ENCODE measurements at places on chromosomes 6 and 20.

DNA sequence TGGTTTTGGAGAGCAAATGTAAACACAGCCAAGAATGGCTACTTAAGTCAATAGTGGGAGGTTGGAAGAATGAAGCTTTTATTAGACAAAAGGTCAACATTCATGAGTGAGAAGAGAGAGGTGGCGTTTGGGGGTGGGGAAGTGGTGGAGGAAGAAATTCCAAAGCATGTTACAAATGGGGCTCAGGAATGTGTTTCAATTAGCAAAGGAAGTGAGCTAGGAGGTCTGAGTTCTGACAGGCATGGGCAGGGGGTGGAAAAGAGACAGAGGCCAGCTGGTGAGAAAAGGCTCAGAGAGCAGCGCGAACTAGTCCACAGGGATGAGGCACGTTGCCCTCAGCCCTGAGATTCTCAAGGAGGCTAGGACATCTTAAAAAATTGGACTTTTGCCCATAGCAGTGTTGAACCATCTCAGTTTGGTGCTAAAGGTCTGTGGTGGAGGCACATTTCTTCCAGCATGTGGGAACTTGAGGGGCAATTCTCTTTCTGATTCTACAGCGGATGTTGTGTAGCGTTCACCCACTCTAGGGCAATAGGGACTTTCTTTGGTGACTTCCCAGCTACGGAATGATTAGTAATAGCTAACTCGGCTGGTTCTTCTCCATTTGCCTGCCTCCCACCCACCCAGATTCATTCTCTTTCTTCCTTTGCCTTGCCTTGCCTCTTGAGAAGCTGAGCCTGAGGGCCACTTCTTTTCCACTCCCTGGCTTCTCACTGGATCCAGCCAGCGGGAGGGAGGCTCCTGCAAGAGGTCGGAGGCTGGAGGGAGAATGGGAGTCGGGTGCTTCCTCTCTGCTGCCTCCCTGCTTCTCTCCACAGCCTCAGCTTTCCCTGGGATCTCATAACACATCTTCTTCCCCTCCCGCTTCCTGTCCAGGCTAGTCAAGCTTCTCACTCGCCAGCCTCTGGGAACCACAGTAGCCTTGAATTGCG, 45.1 kb upstream of the NEDD9 start:
- no peak for DNase-seq

- DNase-seq, result no peak
Observed at GRCh38 chr20:59325142-59325523, 24.7 kb downstream of the EDN3 start.

GRCh38 chr6:151098166-151098565, 141.6 kb upstream of the AKAP12 start:
- DNase-seq, result no peak

DNA sequence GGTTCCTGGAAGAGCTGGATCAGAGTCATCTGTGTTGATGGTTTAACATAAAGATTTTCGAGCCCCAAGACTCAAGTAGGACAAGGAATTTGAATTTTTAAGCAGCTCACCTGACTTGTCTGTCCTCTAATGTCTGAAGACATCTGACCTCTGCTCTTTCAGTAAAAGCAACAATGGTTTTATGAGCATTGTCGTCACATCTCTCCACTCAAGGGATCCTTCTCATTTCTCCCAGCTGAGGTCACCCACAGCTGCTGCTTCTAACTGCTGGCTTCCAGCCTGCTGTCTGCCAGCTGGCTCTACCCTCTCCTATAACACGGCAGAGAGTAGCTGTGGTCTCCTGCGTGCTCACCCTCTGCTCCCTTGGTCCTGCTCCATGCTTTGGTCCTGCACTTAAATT, 24.7 kb upstream of the HDAC2 start:
- DNase-seq, result peak; percentile 6

DNA sequence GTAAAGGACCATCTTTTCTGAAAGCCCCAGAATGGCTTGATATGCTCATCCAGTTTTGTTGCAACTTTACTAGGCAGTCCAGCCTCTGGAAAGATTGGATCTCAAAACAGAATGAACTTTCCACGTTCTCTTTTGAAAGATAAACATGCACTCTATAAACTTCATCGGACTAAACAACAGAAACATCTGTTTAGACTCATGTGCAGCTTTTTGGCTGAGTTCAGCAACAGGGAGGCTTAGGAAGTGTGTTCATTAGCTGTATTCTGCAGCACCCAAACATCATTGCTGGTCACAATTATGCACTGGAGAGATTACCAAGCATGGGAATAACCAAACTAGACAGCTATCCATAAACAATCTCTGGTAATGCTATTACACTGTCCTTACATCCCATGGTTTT, 180.5 kb downstream of the TENT5A start:
- no peak for DNase-seq

GRCh38 chr20:44223721-44224120, 13.2 kb upstream of the OSER1 start:
- no peak for DNase-seq

DNA sequence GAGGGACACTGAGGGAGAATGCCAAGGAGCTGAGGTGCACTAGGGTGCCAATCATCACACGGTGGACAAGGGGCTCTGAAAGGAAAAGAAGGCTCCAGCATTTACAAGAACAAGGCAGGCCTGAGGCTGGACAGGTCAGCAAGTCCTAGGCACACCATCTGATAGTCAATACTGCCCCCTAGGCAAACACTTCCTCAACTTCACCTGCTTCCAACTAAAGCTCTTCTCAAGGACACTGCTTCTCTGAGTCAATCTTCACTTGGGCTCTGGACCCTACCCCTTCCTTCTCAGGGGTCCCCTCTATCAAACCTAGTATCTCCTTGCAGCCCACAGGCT, 37.7 kb upstream of the SLC4A11 start:
- DNase-seq, result no peak

- no peak for DNase-seq
Observed at GRCh38 chr20:34891166-34892062, 15.0 kb downstream of the ACSS2 start.

- no peak for DNase-seq
Observed at GRCh38 chr6:119446115-119446554, 96.6 kb upstream of the MAN1A1 start.

DNA sequence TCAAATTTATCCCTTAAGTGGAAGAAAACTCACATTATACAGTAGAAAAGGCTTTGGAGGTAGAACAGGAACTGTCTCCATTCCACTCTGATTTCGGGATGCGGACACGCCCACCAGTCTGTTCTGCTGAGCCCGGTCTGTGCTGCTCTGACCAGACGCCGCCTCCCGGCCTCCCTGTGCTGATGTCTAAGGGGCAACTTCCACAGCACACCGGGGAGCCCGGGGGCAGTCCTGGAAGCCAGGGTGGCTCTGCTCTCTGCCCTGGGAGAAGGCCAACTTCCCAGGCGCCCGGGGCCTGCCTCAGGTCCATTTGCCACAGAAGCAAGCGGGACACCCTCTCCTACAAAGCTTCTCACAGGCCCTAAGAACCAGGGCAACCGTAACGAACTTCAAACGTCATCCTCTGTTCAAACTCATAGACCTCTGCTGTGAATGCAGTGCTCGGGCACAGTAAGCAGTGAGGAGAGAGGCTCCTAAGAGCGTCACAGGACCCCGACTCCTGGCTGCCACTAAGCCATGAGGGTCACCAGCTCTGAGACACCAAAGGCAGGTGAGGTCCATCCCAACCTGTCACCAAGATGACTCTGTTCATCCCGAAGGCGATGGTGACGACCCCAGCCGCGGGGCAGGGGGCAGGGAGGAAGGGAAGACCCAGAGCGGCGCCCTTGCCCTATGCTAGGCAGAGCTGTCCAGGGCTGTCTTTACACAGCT, 5.6 kb downstream of the TAF4 start:
- DNase-seq, result no peak

- no peak for DNase-seq
Observed at GRCh38 chr20:36548006-36548315, 6.6 kb downstream of the MYL9 start.

DNA sequence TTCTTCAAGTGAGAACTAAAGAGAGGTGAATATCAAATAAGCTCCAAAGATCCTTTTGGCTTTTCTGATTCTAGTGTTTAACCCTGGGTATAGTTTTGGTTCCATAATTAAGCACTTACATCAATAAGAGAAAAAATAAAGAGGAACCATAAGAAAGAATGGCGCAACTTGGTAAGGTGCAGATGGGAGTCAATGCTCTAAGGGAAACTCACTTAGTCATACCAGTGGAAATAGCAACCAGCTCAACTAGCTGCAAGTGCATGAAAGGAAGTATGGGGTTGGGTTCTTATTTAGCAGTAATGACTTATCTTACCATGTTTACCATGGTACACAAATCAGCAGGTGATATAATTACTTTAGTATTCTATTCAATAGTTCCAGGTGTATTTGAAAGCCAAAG, 296.5 kb upstream of the RUNX2 start:
- DNase-seq, result no peak

DNA sequence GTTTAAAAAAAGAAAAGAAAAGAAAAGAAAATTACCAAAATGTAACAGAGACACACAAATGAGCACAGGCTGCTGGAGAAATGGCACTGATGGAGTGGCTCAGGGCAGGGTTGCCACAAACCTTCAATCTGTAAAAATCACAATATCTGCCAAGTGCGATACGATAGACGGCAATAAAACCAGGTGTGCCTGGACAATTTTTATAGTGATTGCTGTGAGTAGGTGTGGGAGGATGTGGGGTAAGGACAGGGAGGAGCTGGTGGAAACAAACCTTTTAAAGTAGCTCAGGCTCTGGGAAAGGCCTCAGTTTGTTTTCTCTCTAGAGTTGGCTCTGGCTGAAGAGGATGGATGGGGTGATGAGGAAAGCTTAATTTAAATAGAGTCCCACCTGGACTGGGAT, 592.7 kb upstream of the AGPAT4 start:
- DNase-seq, result no peak

DNA sequence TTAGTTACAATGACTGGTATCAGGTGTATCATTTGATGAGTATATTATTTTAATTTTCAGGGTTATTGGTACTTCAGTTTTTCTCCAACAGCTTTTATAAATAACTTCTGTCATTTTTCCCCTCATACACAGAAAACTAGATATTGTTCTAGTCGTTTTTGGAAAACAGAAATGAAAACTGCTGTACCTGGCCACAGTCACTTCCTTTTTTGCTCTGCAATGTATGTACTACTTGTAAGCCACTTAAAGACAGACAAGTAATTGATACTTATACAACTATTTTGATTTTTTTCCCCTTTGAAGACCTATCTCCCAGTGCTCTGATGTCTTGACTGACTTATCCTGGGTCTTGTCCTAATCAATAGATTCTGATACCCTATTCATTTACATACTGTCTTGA, 218.6 kb upstream of the RUNX2 start:
- no peak for DNase-seq

DNA sequence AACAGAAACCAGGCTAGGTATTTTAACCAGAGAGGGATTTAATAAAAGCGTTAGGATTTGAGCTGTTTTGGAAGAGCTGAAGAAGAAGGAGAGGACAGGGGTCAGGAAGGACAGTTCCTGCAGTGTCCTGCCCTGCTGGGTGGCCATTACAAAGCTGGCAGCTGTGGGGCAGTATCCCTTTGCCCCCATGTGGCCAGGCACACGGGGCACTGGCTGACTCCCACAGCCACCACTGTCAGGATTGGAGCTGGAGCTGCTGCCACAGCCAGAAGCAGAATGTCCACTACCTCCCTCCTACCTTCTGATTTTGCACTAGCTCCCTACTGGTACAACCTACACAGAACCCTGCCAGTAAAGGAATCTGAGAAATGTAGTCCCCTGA, 46.5 kb downstream of the SLC22A3 start:
- DNase-seq, result no peak

DNA sequence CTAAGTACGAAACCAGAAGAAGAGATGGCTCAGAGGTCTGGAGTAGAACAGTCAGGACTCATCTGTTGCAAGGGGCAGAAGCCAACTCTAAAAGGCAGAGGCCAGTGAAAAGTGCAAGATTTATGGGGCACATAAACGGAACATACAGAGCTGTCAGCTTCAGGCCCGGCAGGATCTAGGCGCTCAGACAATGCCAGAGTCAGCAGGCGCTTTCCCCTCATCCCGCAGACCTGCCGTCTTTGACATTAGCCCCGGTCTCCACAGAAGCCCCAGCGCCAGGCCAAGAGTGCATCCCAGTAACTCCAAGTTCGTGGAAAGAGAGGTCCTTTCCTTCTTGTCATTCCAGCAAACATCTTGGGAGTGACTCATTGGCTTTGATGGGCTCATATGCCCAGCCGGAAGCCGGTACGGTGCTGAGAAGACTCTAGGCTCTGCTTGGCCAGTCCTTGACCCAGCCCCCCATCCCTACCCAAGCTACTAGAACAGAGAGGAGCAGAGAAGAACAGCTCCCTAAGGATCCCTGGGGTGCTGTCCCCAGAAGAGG, 260.9 kb downstream of the TAF4 start:
- no peak for DNase-seq

Measured in thoracic aorta (tissue), 2 donors.